ENCODE measurements at places on chromosomes 11 and 22. TPM values are rescaled to one million over a fixed set of nuclear protein-coding genes. Genes with fewer than 3 reads are reported as not detected.

Gene SLC1A2
- total RNA-seq, result not detected

Gene EFCAB6
- 2.5 TPM for total RNA-seq

Gene BRSK2
- 0.11 TPM for total RNA-seq

Gene PHF21A
- 22.0 TPM for total RNA-seq

Gene IFITM10
- 0.79 TPM for total RNA-seq

Gene C22orf31
- not detected for total RNA-seq

Gene DERL3
- 1.6 TPM for total RNA-seq

Gene MAPK8IP1
- 4.4 TPM for total RNA-seq

Gene TSPAN32
- not detected for total RNA-seq

Gene KRTAP5-2
- total RNA-seq, result not detected

Gene NTM
- total RNA-seq, result 45.8 TPM

Gene TMA7B
- not detected for total RNA-seq

Gene NAV2
- total RNA-seq, result 59.7 TPM

Gene KCNA4
- not detected for total RNA-seq

Gene MRPL48
- 25.9 TPM for total RNA-seq

Gene LPXN
- 5.9 TPM for total RNA-seq

Gene OR8G5
- total RNA-seq, result not detected

Gene AKIP1
- total RNA-seq, result 42.6 TPM

Gene C11orf87
- total RNA-seq, result not detected

Gene LGALS1
- total RNA-seq, result 646 TPM

Gene DDX17
- total RNA-seq, result 771 TPM
